ENCODE measurements at places on chromosomes 16 and 17.
A peak's percentile ranks its signal among the peaks of the same experiment; 100 is the strongest.

GRCh38 chr17:16513873-16514272 lies 21.9 kb upstream of the LRRC75A start:
- no peak for DNase-seq

DNA sequence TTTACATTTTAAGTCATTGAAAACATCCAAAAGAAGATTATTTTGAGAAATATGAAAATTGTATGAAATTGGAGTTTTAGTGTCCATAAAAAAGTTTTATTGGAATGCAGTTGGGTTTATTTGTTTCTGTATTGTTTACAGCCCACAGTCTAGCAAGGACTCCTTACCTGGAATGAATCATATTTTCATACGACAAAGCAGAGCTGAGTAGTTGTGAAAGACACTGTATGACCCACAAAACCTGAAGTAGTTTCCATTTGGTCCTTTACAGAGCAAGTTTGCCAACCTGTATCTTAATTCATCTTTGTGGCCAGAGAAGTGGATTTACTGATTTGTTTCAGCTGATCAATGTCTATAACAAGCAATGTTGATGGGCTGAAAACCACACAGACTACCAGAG lies 10.3 kb downstream of the CCL18 start:
- no peak for DNase-seq

DNA sequence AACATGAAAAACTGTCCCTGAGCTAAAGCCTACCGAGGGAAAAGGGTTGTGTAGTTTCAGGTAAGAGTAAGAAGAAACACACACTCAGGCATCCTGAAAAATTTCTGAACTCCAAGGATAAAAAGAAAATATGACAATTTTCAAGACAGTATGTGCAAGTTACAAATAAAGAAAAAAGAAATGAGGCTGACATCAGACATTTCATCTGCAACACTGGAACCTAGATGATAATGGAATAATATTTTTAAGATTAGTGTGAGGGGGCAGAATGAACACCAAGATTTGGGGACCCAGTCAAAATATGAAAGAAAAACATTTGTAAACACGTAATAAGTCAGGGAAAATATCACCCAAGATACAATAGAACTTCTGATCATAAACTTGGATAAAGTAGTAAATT lies 135.9 kb upstream of the PSMD7 start:
- no peak for DNase-seq

GRCh38 chr17:27631411-27631760 lies 398 bp downstream of the LGALS9 start:
- DNase-seq: no peak

DNA sequence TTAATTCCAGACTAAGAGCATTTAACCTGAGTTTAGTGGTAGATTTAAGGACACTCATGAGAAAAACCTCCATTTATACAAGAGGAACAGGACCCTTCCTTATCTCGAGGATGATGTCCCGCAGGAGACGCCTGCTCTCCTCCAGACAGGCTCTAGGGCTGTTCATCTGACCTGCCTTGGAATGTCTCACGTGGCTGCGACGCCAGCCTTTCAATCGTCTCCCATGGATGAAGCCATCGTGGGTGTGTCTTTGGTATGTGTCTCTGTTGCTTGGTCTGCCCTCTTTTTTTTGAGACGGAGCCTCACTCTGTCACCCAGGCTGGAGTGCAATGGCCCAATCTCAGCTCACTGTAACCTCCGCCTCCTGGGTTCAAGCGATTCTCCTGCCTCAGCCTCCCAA lies 16.5 kb downstream of the CHMP6 start:
- DNase-seq: no peak

DNA sequence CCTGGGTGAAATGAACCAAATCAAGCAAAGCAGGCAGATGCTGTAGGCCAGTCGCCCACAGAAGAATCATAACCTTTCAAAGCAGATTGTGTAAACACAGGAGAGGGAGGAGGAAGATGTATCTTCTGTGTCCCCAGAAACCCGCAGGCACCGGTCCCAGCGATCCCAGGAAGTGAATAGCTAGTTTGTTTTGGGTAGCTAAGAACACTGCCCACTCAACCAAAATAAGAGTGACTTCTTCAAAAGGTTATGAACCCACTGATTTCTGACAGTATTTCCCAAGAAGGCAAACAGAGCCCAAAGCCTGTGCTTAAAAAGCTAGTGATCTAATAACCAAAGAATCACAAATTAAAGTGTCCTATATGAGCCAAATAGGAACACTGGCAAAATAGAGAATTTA lies 67.8 kb downstream of the GRIN2A start:
- DNase-seq: no peak

DNA sequence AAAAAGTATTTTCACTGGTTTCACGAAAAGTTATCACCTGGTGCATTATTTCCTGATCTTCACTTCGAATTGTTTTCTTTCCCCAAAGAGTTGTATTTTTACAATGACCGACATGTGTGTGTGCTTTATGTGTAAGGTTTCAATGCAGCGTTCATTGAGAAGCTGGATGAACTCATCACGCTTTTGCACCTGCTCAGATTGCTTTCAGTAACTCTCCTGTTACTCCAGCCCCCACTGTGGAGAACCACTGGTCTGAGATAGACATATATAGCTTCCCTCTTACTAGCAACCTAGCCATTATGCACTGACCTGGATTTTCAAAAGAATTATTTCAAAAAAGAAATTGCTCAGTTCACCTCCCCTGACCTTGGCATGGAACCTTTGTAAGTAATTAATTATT lies 178.3 kb upstream of the CHMP6 start:
- DNase-seq: no peak

GRCh38 chr16:2467528-2468232 lies 3.4 kb upstream of the NTN3 start:
- peak; percentile 48 for DNase-seq

- no peak for DNase-seq
Measured at GRCh38 chr16:53817117-53817755, 113.3 kb downstream of the FTO start.

GRCh38 chr16:57830890-57831484 lies 28.7 kb upstream of the KIFC3 start:
- no peak for DNase-seq

DNA sequence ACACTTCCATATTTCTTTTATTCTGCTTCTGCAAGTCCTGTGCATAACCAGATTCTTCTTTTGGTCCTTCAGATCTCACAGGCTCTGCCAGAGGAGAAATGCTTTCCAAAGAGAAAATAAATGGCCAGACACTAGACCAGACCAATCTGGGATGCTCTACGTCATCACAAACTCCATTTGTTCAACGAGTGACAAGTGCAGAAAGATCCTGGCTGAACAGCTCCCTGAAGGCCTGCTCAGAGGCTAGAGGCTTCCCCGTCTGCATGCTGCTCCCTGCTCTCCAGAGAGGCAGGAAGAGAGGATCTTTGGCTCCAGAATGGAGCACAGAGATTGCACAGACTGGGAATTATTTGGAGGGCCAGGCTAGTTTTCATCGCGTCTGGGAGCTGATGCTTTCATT lies 232.7 kb downstream of the MAF start:
- no peak for DNase-seq

DNA sequence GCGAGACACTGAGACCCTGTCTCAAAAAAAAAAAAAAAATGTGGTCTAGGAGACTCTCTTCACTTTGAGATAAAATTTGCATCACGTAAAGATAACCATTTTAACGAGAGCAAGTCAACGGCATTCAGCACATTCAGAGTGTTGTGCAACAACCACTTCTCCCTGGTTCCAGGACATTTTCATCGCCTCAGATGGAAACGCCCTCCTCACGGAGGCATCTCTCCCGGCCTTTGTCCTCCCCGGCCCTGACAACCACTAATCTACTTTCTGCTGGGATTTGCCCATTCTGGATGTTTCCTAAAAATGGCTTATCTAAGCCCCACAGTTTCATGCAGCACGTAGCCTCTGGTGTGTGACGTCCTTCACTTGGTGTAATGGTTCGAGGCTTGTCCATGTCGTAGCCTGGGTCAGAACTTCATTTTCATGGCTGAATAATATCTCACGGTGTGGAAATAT lies 6.4 kb upstream of the NPRL3 start:
- no peak for DNase-seq

DNA sequence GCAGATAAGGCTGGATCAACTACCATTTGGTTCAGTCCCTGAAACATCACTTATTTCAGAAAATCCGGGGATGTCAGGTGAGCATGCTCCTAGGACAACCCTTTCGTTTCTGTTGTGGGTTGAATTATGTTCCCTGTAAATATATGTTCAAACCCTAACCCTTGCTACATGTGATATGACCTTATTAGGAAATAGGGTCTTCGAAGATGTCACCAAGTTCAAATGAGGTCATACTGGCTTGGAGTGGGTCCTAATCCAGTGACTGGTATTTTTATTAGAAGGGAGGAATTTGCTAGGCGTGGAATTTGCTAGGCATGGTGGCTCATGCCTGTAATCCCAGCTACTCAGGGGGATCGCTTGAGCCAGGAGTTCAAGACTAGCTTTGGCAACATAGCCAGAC lies 21.3 kb downstream of the SNX20 start:
- no peak for DNase-seq

DNA sequence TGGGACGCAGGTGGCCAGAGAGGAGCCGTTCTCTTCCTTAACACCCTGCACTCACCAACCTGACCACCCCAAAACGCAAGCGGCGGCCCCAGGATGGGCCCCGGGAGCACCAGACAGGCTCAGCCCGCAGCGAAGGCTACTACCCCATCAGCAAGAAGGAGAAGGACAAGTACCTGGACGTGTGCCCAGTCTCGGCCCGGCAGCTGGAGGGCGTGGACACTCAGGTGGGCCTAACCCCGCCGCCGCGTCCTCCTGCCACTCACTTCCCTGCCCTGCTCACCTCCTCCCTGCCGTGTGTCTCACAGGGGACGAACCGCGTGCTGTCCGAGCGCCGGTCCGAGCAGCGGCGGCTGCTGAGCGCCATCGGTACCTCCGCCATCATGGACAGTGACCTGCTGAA lies 4.6 kb upstream of the HSD3B7 start:
- no peak for DNase-seq

DNA sequence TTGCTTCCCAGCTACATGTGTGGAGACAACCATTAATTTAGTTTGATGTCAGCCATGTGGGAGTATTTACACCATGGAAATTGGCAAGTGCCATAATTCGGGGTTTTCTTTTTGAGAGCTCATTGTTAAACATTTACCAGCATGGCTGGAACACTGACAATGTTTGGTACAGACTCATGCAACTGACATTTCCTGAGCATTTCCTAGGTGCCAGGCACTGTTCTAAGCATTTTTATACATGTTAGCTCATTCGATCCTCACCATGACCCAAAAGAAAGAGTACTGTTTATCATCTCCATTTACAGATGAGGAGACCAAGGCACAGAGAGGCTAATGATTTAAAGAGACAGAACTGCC lies 86.9 kb downstream of the FOXL1 start:
- DNase-seq: no peak

- DNase-seq: no peak
Measured at GRCh38 chr16:89561142-89561883, 831 bp downstream of the RPL13 start.

- no peak for DNase-seq
Measured at GRCh38 chr16:49440156-49441065, 66.8 kb downstream of the C16orf78 start.

DNA sequence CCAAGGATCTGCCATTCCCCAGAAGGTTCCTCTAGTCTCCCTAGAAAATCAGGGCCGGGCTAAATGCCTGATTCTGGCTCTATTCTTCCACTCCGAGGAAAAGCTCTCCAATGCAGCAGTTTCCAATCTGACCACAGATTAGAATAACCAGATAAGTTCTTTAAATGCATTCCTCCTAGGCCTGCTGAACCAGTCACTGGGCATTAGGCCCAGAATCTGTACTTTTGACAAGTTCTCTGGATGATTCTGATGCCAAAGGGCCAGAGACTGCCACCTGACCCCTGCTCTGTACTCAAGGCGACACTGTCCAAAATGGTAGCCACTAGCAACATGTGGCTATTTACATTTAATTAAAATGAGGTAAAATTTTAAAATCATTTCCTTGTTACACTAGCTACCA lies 22.3 kb downstream of the MAP3K14 start:
- no peak for DNase-seq

- DNase-seq: no peak
Measured at GRCh38 chr17:78879635-78880186, 23.3 kb downstream of the CEP295NL start.
